ENCODE measurements at places on chromosomes 2 and 18.

DNA sequence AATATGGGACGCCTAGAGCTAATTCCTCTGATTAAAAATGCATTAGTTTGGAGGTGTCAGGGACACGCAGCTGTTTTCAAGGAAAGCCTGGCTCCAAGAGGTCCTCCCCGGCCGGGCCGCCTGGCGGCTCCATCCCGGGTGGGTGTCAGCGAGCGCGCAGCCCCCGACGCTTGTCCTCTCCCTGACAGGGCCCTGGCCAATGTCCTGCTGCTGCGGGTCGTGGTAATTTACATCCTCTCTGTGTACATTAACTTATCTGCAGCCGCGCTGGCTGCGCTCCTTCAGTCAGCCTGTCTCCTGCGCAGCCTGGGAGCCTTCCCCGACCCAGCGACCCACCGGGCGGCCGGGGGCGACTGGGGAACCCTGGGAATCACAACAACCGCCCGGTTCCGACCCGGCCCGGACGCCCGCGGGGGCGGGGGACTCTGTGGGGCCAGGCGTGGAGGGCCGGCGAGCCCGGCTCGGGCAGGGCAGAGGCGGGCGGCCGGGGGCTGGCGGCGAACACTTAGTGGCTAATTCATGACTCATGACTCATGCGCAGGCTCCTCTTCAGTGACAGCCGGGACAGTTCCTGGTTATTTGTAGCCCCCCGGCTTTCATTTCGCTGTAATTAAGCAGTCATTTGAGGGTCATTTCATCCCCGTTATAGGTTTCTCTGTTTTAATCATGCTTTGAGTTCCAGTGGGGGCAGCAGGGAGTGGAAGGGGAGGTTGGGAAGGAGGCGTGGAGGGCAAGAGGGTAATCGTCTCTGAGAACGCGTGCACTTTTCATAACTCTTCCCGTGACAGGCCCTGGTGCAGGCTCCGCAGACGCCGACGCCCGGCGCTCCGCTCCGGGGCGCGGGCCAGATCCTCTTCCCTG, 141.9 kb upstream of the CTAGE1 start:
- DNase-seq, result no peak

- no peak for DNase-seq
Observed at GRCh38 chr2:11387100-11387390, 42.6 kb upstream of the ROCK2 start.

DNA sequence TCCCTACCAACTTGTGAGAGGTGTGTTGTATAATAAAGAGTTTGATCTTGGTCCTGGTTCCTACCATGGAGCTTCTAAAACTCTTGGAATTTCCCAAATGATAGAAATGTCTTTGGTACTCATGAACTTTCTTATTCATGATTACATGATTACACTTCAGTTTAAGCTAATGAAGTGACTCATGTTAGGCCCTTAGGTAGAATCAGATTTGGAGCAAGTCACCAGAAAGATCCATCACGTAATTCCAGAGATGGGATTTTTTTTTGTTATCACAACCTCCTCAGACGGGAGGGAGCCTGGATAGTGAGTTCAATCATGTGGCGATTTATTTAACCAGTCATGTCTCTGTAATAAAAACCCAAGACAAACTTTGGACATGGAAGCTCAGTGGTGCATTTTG, 1287.6 kb upstream of the ZEB2 start:
- DNase-seq, result no peak

- no peak for DNase-seq
Observed at GRCh38 chr2:104077573-104077972, 776.3 kb upstream of the POU3F3 start.

- DNase-seq, result no peak
Observed at GRCh38 chr2:222862106-222862908, 1.5 kb downstream of the ACSL3 start.

DNA sequence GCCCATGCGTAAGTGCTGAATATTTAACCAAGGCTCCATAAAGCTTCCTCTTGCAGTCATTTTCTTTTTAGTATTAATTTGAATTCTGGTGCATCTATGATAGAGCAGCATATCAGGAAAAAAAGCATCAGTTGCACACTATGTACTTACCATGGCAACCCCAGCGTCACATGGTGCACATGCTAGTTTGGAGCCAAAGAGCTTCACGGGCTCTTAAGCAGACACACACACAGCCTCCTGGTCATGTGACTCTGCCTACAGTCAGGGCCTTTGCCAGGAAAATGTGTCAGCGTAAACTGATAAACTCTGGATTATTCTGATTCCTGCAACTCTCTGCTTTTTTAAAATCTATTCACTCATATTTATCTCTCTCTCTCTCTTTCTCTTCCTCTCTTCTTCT, 30.2 kb downstream of the NYAP2 start:
- no peak for DNase-seq

GRCh38 chr2:70124983-70125480, 37.8 kb downstream of the PCBP1 start:
- peak; percentile 42 for DNase-seq

GRCh38 chr2:149690825-149691224, 103.2 kb upstream of the MMADHC start:
- no peak for DNase-seq

DNA sequence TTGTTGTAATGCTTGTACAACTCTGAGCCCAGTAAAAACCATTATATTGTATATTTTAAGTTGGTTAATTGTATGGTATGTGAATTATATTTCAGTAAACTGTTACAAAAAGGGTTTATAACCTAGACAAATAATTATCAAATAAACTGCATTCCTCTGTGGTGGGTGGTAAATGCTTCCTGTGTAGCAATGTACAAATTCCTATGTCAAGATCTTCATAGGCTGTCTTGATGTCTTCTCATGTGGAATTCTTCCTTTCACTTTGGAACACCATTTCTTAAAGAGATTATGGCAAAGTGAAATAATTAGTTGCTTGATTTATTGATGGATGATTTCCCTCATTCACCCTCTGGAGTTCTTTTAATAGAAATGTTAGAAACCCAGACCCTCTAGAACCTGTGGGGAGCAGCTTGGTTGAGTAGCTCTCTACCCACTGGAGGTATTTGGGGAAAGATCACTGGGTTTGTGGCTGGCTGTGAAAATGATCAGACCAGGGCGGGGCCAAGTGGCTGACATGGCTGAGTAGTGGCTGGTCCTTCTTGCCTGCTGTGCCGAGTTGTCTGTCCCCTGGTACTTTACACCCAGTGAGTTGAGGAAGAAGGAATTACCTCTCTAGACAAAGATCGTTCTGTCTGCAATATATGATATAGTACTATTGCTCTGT, 22.4 kb upstream of the MGAT5 start:
- no peak for DNase-seq

DNA sequence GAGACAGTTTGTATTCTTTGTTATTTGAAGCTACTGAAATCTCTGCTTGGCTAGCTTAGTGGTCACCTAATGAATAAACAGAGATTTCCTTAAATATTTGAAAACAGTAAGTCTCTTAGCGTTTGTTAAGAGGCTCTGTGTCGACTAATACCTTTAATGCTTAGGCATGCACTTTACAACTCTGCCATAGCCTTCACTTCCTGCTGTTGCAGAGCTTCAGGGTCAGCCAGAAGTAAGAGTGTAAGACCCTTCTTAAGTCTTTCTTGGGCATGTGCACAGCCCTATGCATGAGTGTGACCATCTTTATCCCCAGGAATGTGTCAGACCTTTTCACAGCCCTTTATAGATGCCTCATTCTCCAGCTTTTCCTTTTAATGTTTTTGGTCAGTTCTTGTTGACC, 195.3 kb upstream of the ALPP start:
- DNase-seq, result no peak

GRCh38 chr18:38747153-38747552, 1181.6 kb upstream of the CELF4 start:
- no peak for DNase-seq

DNA sequence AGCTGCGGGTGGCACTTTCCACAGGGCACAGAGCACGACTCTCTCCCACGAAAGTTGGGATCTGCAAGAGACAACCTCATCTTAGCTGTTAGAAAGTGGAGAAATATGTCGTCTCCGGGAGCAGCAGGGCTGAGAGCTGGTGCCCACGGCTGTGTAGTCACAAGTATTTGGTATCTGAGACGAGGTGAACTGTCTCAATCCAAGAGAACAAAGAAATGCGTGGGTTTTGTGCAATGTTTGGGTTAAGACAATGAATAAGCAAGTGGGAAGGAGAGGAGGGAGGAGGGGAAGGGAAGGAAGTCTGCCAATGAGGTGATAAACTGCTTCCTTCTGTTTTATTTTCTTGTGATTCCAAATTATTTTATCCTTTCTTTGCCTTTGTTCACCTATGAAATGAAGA, 18.0 kb downstream of the DYTN start:
- DNase-seq, result no peak

GRCh38 chr2:12050396-12050795, 304.0 kb downstream of the LPIN1 start:
- DNase-seq, result no peak

DNA sequence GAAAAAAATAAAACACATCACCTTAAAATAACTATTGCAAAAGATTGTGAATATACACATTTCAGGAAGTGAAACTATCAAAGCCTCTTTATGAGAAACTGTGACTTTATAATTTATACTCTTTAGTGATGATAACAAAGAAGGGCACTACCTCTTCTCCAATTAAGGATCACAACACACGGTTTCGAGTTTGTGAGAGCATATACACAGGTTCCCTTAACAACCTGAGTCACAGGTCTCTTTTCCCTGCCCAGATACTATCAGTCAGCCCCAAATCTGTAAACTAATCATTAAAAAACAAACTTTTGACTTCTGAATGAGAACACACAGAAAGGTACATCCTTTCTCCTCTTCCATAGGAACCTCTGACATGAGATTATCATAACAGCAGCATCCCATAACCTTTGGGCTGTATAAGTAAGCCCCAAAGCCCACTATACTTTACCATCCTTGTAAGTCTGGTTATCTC, 44.9 kb downstream of the PTPN2 start:
- DNase-seq, result no peak

DNA sequence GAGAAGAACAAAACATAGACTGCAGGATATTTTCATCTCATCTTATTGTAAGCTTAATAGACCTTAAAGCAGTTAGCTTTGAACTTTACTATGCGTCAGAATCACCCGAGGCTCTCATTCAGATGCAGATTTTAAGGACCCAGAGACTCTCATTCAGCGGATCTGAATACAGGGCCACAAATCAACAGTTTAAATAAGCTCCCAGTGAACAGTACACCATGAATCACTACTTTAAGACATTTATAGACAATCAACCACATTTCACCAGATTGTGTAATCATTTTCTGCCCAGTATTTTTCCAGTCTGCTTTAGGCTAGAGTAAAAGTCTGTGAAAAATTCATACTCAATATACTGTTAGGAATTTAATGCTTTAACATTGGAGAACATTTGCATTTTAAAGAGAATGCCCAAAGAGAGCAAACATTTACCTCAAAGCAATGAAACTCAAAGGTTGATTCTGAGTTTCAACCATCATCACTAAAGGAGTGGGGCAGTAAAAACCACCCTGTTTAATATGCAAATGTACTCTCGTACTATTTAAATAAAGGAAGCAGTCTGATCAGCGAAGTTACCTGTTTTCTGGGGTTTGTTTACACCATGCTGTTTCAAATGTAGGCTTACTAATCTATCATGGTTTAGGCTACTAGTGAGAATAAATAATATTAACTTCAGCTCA, 11.0 kb upstream of the ALPK2 start:
- no peak for DNase-seq

GRCh38 chr2:129805899-129806298, 173.6 kb upstream of the RAB6C start:
- no peak for DNase-seq

DNA sequence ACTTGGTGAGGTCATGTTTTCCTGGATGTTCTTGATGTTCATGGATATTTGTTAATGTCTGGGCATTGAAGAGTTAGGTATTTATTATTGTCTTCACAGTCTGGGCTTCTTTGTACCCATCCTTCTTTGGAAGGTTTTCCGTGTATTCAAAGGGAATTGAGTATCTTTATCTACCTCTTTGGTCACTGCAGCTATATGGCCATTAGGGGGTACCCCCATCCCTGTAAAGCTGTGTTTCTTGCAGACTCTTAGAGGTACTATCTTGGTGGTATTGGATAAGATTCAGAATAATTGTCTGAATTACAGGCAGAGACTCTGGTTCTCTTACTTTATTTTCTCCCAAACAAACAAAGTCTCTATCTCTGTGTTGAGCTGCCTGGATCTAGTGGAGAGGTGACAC, 401.6 kb upstream of the FSIP2 start:
- no peak for DNase-seq

DNA sequence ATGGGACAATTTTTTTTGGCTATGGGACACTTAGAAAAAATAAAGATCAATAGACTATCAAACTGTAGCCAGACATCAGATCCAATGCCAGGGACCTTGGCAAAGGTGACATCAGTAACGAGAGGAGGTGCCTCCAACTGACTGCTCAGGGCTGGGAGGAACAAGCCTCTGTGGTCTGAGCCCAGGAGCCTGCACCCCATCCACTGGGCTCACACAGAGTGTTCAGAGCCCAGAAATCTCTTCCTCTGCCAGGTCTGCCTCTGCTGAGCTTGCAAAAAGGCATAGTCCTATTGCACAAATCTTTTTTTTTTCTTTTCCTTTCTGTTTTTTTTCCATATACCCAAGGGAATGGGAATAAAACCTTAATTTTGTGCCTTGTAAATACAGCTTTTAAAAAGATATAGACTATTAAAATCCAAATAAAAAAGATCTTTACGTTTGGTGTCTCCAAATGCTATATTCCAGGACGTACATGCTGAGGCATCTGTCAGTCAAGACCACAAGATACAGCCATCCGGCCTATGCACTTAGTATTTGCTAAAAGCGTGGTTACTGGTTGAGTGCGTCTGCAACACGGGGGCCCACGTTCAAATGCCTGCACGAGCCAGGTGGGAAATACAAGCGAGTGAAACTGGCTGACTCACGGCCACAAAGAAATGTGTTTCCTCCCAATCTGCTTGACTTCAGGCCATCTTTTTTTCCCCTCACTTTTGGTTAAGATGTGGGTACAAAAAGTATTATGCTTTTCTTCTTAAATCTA, 7.8 kb upstream of the ARHGAP25 start:
- DNase-seq, result peak; percentile 35

DNA sequence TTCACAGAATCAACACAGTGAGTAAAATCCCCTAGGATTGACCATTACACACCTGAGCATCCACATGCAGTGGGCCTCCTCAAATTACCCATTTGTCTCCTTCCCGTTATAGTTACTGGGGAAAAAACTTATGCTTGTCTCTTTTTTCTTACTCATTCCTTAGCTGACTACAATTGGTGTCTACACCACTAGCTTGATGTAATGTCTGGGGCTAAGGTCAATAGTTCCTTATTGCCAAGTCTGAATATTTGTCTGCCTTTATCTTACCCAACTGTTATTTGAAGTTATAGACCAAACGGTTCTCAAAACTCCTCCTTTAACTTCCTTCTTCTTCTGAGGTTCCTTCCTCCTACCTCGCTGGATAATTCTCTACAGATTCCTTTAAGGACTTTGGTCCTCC, 41.9 kb upstream of the TMEM17 start:
- no peak for DNase-seq

GRCh38 chr2:24019729-24020128, 9.8 kb downstream of the MFSD2B start:
- no peak for DNase-seq

DNA sequence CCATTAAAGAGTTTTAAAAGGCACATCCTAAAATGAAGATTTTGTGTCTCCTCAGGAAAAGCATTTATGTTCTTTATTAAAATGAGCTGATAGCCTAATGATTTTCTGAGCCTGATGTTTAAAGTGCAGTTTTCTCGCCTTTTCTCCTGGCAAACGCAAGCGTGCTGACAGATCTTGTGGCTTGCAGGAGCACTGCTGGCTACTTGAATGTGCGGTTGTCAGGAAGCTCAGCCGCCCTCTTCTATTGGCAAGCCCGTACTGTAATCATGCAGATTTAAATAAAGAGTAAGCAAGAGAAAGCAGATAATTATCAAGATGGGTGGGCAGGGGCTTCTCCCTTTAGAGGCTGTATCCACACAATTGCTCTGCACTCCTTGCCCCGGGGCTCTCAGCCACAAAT, 139.5 kb upstream of the SPHKAP start:
- no peak for DNase-seq

All from effector CD8-positive, alpha-beta T cell (primary cell).